Hematopoietic multipotent progenitor cell treated with erythropoietin and hydrocortisone succinate and interleukin-3 and kit ligand, for 4 days (in vitro differentiated cells): ENCODE measurements at places on chromosomes 2 and 18.

GRCh38 chr2:164910101-164910899 is 45.0 kb downstream of the SLC38A11 start:
- DNase-seq: peak; percentile 87

GRCh38 chr2:171104379-171104778 is 56.3 kb downstream of the TLK1 start:
- DNase-seq: no peak

DNA sequence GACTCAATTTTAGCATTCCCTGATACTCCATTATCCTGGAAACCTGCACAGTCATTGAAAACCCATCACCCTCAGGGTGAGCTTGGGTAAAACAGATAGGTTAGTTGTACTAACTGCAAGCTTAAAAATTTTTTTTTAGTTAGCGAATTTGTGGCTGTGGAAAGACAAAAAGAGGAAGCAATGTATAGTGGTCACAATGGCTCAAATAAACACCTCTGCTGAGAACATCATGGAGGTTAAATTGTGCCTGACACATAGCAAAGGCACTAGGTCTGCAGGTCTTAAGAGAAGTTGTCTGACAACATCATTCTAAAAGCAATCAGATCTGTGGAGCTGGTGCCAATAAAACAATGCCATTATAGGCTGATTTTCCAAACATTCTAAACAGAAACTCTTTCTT is 84.4 kb upstream of the CAVIN2 start:
- DNase-seq: peak; percentile 69

- peak; percentile 92 for DNase-seq
Observed at GRCh38 chr2:238370823-238371372, 50.6 kb downstream of the TRAF3IP1 start.

GRCh38 chr18:58604311-58604710 is 24.6 kb downstream of the ALPK2 start:
- no peak for DNase-seq
